Transverse colon (tissue), 4 donors: ENCODE measurements at places on chromosomes 6 and 20.

GRCh38 chr6:87293526-87293925 lies 28.9 kb upstream of the SMIM8 start:
- no peak for DNase-seq

DNA sequence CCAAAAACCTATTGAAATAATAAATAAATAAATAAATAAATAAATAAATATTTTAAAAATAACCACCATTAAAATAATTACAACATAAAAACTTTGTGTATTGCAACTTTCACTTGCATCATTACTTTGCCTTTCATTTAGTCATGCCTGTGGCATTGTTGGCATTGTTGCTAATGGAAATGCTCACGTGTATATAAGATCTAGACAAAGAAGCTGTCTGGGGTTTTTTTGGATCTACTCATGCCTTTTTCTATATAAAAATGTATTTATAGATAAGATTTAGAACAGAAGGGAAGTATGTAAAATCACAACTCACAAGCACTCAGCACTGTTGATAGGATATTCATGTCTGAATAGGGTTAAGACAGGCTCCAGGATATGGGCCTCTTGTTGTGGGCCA lies 27.9 kb downstream of the GFRA4 start:
- no peak for DNase-seq

- DNase-seq = no peak
These were observed 48.2 kb upstream of the BEND6 start for GRCh38 chr6:56906752-56907151.

GRCh38 chr6:105553171-105553570 lies 150.3 kb upstream of the PREP start:
- peak; percentile 26 for DNase-seq

GRCh38 chr20:26167499-26167898 lies 470.8 kb upstream of the ZNF337 start:
- no peak for DNase-seq
